ENCODE measurements at places on chromosomes 16 and 17.

GRCh38 chr17:46790216-46790615, 28.3 kb downstream of the WNT3 start:
- no peak for DNase-seq

GRCh38 chr16:85465328-85466303, 147.5 kb upstream of the GSE1 start:
- no peak for DNase-seq

DNA sequence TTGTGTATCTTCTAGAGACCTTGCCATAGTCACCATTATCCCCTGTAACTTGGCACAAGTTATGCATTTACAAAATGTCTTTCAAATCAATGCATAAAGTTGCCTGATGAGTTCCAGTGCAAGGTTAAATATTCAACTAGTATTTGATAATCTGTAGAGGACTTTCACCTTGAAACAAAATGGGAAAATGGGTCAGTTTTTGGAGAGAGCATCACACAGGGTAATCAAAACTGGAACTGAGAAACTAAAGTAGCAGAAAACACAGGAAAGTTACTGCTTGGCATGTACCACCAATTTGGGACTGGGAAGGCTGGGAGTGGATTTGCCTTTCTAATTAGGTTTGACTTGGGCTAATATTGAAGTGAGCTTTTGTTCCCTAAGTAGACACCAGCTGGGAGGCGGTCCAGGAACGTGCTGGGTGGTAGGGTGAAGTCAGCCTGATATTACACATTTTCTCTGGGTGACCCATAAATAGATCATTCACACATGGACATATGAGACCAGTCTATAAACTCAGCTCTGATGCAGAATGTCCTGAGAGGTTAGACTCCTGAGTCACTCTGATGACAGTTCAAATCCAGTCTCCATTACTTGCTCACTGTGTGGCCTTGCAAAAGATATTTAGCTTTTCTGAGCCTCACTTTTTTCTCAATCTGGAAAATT, 152.3 kb downstream of the PCTP start:
- no peak for DNase-seq

DNA sequence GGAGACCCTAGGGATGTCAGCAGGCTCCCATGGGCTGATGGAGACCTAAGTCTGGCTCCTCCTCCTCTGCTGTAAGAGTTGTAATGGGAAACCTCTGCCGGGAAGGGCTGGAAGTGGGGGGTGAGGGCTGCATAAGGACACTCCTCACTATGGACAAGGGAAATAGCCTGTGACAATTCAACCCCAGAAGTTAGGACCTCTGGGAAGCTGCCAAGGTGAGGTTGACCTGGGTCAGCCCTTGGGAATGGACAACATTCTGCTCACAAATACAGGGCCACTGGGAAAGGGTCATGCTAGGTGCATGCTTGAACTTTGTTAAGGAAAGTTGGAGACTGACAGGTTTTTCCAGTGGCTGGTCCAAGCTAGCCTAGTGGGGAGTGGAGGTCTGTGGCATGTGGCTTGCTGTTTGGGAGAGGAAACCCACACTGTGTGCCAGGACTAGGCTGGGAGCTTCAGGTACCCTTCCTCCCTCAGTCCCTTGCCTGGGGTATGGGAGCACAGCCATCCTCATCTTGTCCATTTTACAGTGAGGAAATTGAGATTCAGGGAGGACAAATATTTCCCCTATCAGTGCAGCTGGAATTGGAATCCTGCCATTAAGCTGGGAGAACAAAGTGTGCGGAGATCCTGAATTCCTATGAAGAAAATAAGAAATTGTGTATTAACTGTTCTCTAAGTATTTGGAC, 190.4 kb downstream of the SALL1 start:
- no peak for DNase-seq

DNA sequence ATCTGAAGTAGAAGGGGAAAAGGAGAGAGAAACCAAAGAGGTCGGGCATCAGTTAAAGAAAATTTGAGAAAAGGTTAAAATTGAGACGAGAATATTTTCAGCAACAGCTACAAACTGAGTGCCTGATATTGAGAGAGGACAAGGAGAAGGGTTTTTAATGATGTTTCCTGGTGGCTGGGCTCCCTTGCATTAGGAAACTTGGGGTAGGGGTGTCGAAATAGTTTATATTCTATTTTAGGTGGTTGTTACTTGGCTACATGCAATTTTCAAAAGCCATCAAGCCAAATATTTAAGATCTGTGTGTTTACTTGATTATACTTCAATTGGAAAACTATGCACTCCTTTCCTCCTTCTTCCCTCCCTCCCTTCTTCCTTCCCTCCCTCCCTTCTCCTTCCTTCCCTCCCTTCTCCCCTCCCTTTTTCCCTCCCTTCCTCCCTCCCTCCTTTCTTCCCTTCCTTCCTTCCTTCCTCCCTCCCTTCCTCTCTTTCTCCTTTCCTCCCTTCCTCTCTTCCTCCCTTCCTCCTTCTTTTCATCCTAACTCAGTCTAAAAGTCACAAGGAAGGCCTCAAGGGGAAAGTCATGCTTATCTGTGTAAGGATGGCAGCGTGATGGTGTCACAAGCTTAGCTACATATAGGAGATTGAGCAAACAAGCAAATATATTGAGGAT, 1.8 kb upstream of the APOH start:
- no peak for DNase-seq

- DNase-seq = no peak
These were observed 74.7 kb downstream of the WIPI1 start for GRCh38 chr17:68382582-68383085.

GRCh38 chr17:78583091-78583490, 5.9 kb upstream of the DNAH17 start:
- DNase-seq = peak; percentile 44

DNA sequence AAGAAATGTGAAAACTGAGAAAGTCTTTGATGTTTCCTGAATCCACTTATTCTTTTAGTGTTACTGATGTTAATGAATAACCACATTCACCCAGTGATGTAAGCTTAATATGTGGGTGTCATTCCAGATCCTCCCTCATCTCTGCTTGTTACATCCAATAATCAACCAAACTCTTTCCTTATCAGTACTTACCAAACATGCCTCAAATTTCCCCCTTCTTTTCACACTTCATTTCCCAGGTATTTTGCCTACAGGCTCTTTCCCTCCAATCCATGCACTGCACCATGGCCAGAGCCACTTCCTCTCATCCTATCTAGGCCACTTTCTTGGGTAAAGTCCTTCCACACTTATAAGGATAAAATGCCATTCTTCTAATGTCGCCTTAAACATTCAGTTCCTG, 451.5 kb downstream of the NPIPA7 start:
- no peak for DNase-seq

- no peak for DNase-seq
These were observed 7.8 kb downstream of the TEX14 start for GRCh38 chr17:58684003-58684402.

GRCh38 chr16:88967830-88968588, 9.0 kb downstream of the CBFA2T3 start:
- DNase-seq = peak; percentile 41

GRCh38 chr16:4372578-4373355, 1.1 kb downstream of the VASN start:
- DNase-seq = no peak

- peak; percentile 90 for DNase-seq
These were observed 660 bp upstream of the PRRT2 start for GRCh38 chr16:29811170-29811895.

- no peak for DNase-seq
These were observed 128.1 kb downstream of the AIPL1 start for GRCh38 chr17:6306820-6307219.

- DNase-seq = peak; percentile 74
These were observed at the start of gene MEIOB for GRCh38 chr16:1871974-1872635. Gene MEIOB (minus strand): TSS chr16:1872164. CDS start chr16:1868175, 3,989 bp downstream.

DNA sequence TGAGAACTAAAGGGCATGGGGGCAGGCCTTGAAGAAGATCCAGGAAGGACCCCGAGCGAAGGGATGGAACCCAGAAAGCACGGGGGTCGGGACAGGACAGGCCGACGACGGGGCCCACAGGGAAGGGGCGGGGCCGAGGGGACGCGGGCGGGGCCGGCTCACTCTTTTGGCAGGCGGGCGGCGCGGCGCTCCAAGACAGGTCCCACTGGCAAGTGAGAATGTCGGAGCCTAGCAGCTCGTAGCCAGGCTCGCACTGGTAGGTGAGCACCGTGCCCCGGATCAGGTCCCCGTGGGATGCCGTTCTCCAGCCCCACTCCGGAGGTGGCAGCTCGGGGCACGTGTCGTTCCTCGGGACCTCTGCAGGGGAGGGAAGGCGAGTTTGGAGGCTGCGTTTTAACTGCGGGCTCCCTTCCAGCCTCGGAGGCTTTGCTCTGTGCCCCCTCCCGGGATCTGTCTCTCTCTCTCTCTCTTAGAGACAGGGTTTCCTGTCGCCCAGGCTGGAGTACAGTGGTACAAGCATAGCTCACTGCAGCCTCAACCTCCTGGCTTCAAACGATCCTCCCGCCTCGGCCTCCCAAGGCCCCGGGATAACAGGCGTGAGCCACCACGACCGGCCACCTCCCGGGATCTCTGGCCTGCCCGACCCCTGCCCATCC, 13.7 kb upstream of the CDIPT start:
- peak; percentile 58 for DNase-seq

DNA sequence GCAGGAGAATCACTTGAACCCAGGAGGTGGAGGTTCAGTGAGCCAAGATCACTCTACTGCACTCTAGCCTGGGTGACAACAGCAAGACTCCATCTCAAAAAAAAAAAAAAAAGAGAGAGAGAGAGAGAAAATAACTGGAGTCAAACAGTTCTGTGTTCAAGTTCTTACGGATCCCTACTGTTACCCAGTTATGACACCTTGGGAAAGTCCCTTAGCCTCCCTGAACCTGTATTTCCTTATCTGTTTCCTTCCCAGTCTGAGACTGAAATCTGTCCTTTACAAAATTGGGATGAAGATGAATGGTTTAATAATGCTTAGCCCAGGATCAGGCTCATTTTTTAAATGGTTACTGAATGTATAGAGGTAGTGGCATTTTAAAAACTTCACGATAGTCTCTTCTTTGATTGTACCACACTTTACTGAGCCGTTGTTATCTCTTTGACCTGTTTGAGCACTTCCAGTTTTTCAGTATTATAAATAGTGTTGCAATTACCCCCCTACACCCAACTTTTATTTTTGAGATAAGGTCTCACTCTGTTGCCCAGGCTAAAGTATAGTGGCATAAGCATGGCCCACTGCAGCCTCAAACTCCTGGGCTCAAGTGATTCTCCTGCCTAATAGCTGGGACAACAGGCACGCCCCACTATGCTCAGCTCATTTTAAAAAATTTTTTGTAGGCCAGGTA, 17.1 kb downstream of the ZNF768 start:
- no peak for DNase-seq

GRCh38 chr17:4678448-4679026, 25.4 kb downstream of the PELP1 start:
- DNase-seq = peak; percentile 42
